ENCODE measurements at places on chromosomes 2 and 18.

DNA sequence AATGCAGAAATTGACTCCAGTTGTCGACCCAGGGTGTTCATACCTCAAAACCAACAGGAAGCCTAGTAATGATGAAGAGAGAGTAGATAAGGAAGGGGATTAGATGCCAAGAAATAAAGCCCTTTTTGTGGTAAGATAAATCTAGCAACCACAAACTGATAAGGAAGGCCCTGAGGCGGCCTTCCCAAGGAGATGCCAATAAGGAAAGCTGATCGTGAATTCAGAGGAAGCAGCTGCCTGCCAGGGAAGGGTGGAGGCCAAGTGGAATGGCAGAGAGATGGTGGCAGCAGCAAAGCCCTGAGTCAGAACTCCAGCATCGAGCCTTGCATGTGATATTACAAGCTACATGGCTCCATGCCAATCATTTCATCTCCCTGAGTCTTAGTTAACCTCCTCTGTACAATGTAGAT, 126.3 kb downstream of the IRS1 start:
- DNase-seq, result peak; percentile 82

- DNase-seq, result no peak
Observed at GRCh38 chr18:76670564-76671288, 151.6 kb upstream of the ZNF236 start.

DNA sequence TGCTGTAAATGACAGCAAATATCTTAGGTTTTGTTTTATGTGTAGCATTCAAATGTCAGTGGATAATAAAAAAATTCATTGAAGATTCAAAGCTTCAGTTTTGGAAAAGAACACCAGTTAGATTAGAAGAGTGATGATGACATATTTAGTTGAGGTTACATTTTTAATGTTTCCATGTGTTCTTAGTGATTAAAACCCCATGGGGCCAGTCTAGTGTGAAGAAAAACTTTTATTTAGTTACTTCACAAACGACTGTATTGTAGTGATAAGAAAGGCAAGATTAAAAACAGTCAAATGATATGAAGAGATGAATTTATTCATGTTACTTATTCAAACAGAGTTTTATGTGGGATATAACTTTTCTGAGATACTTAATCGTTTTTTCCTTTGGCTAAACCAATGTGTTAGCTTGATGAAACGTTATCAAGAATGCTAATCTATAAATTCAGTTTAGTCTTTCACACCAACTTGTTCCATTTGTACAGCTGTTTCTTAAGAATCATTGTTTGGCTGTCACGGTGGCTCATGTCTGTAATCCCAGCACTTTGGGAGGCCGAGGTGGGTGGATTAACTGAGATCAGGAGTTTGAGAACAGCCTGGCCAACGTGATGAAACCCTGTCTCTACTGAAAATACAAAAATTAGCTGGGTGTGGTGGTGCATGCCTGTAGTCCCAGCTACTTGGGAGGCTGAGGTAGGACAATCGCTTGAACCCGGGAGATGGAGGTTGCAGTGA, 11.6 kb downstream of the BMPR2 start:
- DNase-seq, result no peak

- no peak for DNase-seq
Observed at GRCh38 chr2:238954841-238955591, 107.1 kb downstream of the TWIST2 start.

- no peak for DNase-seq
Observed at GRCh38 chr2:20536619-20537422, 89.9 kb downstream of the RHOB start.

GRCh38 chr2:119748135-119748534, 11.6 kb upstream of the PTPN4 start:
- DNase-seq, result no peak

- no peak for DNase-seq
Observed at GRCh38 chr18:77113361-77114151, 19.0 kb downstream of the MBP start.

DNA sequence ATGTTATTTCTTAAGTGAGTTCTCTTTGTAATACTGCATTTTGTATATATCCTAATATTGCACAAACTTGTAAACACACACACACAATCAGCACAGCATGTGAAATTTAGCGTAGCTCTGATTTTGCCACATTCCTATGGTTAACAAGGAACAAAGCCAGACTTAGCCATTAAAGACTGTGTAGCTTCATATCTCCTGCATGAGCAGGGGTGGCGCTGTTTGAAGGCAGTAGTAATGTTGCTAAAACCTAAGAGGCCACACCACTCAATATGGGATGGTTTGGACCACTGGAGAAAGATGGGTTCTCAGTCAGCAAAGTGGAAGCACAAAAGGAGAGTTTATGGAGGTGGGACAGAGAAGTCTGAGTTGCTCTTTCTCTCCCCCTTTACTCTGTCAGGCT, 61.1 kb upstream of the RND3 start:
- DNase-seq, result no peak

- DNase-seq, result no peak
Observed at GRCh38 chr2:5908071-5908470, 215.9 kb downstream of the SOX11 start.

DNA sequence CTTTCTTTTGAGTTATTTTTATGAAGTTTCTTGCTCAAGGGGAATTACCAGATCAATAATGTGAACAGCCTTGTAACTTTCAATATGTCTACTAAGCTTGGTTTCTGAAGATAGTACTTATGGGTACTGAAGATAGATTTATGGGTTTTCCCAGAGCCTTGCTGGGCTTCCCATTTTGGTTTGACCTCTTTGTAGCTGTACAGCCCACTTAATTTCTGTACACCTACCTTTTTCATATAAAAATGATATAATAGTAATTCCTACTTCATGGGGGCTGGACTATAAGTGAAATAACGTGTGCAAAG, 22.2 kb downstream of the IL1R2 start:
- DNase-seq, result no peak

DNA sequence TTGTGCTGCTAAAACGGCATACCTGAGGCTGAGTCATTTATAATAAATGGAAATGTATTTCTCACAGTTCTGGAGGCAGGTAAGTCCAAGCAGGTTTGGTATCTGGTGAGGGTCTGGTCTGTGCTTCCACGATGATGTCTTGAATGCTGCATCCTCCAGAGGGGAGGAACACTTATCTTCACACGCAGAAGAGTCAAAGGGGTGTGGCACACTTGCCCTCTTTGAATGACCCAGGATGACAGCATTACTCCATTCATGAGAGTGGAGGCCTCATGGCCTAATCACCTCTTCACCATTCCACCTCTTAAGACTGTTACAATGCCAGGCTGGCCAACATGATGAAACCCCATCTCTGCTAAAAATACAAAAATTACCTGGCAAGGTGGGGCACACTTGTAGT, 61.0 kb downstream of the NCAPH start:
- DNase-seq, result no peak

GRCh38 chr2:48668992-48669391, 51.3 kb downstream of the GTF2A1L start:
- DNase-seq, result no peak

DNA sequence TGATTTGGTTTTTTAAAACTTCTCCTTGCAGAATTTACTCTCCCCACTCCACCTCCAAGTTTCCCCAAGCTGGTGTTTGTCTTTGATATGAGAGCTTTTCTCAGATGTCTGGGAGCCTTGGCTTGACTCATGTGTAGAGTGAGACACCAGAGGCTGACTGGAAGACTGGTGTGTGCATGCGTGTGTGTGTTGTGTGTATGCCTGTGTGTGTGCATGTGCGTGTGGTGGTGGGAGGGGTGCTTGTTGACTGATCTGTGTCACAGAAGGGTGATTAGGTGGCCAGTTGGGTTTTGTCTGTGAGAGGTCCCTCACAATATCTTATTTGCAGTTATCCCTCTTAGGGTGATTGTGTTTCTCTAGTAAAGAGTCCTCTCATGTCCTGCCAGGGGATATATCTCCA, 50.5 kb upstream of the HPCAL1 start:
- DNase-seq, result no peak

GRCh38 chr2:2524348-2524941, 193.4 kb upstream of the MYT1L start:
- DNase-seq, result peak; percentile 17
